ENCODE measurements at places on chromosomes 11 and 22.

- no peak for DNase-seq
These were observed 17.7 kb downstream of the PHLDB1 start for GRCh38 chr11:118625036-118625690.

GRCh38 chr22:22576244-22576988 lies 17.4 kb upstream of the PRAME start:
- DNase-seq, result peak; percentile 34

- DNase-seq, result no peak
These were observed 80.2 kb downstream of the PRR5L start for GRCh38 chr11:36376009-36376887.

DNA sequence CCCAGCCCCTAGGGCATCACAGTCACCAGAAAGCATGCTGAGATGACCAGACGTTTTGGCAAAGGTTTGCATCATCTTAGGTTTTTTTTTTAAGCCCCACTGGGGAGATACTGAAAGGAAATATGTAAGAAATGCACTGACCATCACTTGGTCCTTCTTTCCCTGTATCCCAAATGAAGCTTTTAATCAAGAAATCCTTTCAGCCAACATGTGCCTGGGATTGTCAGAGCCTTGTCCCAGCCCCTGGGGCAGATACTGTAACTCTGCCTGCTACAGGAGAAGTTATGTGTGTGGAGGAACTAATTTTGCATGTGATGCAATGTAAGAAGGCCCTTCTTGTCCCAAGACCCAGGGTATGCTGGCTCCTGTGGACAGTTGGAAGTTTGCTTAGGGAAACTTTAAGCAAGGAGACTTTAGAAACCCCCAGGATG lies 65.6 kb downstream of the PPFIBP2 start:
- DNase-seq, result peak; percentile 85

DNA sequence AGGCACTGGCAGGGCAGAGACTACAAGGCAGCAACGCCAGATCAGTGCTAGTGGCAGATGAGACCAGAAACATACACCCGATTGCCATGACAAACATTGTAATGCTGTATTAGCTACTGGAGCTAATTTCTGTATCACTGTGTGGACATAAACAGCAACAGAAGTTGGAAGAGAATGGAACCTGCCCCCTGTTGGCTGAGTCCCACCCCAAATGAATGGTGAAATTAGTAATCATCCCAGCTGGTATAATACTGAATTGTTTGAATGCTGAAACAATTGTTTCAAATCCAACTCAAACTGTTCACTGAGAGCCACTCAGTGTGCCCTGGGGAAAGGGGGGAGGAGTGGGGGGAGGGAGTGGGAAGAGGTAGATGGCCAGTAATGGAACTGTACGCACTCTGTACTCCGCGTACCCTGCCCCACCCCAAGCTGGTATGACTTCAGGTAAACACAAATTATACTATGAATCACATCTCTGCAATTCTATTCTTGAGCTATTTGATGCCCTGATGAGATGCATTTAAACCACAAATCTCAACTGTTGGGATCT lies 11.2 kb upstream of the BIRC3 start:
- no peak for DNase-seq

DNA sequence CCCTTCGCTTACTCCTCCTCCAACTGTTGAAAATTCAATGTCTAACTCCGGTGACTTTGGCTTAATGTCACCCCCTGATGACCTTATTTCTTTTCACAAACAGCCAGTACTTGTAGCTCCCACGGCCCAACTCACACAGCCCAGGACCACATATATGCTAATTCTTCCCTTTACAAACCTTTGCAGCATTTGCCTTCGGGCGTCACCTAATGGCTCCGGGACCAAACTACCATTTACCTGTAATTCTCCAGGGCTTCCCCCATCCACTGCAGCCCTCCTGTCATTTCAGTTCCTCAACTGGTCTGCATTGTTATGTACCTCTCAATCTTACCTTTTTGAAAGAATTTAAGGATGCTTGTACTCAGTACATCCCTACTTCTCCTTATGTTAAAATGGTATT lies 29.8 kb upstream of the OR56B4 start:
- no peak for DNase-seq

- no peak for DNase-seq
These were observed 4.3 kb upstream of the PRDM10 start for GRCh38 chr11:130006929-130007328.

DNA sequence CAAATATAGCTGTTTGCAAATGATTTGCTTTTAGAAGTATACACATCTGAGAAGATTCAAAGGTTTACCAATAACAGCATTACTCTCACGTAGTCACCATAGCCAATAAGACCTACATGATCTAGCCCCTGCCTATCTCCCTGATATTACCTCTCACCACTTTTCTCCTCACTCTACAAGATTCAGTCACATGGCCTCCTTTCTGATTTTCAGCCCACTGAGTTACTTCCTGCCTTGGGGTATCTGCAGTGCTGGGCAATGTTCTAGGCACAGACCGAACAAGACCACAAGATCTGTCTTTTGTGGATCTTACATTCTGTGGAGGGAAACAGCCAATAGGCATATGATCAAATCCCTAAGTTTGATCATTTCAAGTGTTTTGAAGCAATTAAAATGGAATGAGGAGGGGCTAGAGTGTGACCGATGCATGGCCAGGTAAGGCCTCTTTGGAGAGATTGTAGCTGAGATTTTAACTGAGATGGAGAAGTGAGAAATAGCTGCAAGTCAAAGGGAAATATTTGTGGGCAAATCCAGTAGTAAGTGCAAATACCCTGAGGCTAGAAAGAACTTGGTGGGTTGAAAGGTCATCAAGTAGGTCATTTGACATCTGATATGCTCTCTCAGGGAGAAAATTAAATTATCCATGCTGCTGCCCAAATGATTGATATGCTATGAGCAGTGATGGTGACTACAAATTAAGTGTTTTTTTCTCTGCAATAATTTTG lies 43.1 kb downstream of the ARL14EP start:
- no peak for DNase-seq

- no peak for DNase-seq
These were observed 46.2 kb downstream of the IGF2 start for GRCh38 chr11:2092956-2093412.

DNA sequence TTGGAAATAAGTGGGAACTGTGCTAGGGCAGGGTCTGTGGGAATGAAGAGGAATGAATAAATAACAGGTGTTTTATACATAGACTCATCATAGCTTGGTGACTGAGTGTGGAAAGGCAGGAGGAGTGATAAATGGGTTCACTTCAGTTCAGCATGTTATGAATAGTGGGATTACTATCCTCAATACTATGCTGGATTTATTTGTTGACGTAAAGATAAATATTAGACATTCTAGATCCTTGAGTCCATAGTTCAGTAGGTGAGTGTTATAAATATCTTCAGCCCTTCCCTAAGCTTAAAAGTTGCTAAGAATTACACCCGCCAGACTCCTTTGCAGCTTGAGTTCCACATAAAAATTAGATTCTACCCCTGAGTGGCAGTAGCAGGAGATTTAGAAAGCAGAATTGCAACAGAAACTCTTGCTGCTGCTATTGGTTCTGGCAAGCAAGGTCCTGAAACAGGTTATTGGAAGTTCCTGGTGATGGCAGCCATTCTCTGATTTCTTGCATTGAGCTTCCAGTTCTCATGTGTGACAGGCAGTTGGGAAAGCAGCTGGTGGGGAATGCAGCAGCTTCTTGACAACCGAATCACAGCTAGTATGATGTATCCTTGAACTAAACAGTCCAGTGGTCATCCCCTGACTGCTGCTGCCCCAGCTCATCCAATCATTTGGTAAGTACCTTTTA lies 1558.9 kb downstream of the FAM181B start:
- DNase-seq, result no peak

GRCh38 chr11:128399251-128400121 lies 187.9 kb downstream of the ETS1 start:
- peak; percentile 61 for DNase-seq

GRCh38 chr22:37310075-37310606 lies 27.8 kb downstream of the CYTH4 start:
- peak; percentile 76 for DNase-seq

- no peak for DNase-seq
These were observed 789.4 kb upstream of the KIRREL3 start for GRCh38 chr11:127789927-127790326.

DNA sequence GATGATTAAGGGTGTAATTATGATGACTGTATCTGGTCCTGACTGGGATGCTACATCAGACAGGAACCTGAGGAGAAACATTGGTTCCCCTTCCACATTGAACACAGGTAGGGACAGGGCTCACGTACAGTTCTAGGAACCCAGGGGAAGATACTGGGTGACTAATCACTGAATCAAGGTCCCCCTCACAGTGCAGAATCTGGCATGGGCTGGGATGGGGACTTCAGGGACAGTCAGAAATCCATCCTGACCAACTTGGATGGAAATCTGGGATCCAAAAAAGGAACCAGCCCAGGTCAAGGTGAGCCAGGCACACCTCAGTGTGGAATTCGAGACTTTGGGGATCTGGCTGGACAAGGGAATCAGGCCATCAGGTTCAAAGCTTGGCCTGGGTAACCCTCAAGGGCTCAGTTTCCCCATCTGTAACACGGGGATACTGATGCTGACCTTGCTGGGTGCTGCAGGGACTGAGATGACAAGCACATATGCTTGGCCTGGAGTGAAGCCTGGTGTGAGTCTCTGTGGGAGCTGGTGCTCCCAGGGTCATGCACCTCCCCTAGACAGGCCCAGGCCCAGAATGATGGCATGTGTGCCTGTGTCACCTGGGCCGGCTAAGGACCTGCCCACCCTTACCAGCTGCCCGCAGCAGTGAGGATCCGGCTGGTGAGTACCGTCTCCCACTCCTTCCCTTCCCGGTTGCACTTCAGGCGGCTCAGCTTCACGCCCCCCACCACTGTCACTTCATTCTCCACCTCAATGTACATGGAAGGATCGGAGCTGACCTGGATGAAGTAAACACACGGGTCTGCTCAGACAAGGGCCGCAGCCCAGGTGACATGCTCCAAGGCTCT lies 67.4 kb upstream of the CLTCL1 start:
- DNase-seq, result no peak

GRCh38 chr11:44967930-44968496 lies 17.3 kb upstream of the TP53I11 start:
- no peak for DNase-seq

- no peak for DNase-seq
These were observed 809.1 kb downstream of the BRD1 start for GRCh38 chr22:49018601-49019000.

DNA sequence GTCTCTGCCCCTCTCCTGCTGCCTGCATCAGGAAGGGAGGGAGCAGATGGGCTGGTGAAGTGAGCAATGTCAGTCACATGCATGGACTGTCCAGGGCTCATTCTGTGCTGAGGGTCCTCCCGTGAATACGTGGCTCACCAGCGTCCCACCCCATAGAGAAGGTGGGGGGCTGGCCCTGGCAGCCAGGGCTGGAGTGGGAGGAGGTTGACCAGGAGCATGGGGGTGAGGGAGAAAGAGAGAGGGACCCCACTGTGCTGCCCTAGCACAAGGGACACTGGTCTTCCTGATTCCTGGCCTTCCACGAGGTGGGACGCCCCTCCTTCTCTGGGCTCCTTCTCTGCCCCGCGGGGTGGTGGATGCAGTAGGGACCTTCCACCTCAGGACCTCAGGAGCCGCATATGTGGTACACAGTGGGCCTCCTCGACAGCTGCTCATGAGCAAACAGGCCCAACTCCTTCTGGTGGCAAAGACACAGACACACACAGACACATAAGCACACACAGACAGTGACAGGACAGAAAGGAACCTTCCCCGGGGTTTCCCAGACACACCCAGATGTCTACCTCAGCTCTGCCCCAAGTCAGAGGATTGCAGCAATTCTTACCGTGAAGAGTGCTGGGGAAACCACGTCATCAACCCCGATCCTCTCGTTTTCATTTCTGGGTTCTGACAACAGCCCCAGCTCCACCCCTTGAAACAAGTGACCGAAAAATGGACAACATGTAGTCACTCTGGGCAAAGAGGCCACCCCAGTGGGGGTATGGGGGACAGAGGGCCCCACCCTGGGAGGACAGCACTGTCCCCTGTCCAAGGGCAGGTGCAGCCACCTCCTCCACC lies 3.6 kb upstream of the APOBEC3A start:
- peak; percentile 97 for DNase-seq

DNA sequence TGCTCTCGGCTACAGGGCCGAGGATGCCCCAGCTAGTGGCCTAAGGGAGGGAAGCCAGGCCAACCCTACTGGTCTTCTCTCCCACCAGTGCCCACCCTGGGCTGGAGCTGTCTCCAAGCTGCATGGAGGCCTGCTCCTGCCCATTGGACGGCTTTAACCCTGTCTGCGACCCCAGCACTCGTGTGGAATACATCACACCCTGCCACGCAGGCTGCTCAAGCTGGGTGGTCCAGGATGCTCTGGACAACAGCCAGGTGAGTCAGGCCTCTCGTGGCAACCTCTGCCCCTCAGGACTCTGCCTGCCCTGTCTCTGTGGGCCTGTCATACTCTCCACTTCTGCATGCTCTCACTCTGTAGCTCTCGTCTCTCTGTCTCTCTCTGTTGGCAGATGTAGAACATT lies 44.1 kb upstream of the TPBGL start:
- no peak for DNase-seq

DNA sequence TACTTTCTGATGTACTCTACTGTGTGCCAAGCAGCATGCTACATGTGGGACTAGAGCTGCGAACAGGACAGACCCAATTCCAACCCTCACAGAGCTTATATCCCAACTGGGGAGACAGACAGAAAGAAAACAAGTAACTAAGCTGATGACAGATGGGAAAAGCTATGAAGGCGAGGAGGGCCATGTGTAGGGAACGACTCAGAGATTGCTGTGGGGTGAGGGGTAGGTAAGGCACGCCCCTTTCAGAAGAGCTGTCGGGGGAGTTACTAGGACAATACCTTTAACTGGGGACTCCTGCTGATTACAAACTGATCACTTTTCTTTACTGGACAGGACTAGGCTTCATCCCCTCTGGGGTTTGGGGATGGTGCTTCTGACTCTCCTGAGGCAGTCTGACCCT lies 48.9 kb downstream of the ST3GAL4 start:
- DNase-seq, result no peak

DNA sequence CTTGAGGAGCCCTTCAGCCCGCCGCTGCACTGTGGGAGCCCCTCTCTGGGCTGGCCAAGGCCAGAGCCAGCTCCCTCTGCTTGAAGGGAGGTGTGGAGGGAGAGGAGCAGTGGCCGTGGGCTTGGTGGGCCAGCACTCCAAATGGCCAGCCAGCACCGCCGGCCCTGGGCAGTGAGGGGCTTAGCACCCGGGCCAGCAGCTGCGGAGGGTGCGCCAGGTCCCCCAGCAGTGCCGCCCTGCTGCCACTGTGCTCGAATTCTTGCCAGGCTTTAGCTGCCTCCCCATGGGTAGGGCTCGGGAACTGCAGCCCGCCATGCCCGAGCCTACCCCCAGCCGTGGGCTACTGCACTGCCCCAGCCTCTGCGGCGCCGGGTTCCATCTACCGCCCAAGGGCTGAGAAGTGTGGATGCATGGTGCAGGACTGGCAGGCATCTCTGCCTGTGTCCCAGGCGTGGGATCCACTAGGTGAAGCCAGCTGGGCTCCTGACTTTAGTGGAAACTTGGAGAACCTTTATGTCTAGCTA lies 82.7 kb downstream of the KCNA4 start:
- no peak for DNase-seq

DNA sequence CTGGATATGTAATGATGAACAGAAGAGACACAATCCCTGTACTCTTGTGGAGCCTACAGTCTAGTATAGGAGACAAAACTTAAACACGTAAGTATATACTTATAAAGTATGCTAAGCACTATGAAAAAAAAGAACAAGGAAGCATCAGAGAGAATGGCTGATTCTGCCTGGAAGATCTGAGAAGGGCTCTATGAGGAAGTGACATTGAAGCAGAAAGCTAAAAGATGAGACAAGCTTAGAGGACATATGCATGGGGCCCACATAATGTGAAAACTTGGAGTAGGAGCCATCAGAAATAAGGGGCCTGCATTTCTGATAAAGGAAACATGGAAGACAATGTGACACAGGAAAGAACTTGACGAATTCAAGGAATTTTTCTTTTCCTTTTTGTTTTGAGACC lies 16.6 kb downstream of the SAA1 start:
- DNase-seq, result no peak

GRCh38 chr22:32281072-32281471 lies 25.9 kb upstream of the SLC5A4 start:
- no peak for DNase-seq
